ENCODE measurements at places on chromosomes 5 and 9.

- DNase-seq = no peak
Observed at GRCh38 chr5:61536922-61537321, 204.9 kb downstream of the ZSWIM6 start.

DNA sequence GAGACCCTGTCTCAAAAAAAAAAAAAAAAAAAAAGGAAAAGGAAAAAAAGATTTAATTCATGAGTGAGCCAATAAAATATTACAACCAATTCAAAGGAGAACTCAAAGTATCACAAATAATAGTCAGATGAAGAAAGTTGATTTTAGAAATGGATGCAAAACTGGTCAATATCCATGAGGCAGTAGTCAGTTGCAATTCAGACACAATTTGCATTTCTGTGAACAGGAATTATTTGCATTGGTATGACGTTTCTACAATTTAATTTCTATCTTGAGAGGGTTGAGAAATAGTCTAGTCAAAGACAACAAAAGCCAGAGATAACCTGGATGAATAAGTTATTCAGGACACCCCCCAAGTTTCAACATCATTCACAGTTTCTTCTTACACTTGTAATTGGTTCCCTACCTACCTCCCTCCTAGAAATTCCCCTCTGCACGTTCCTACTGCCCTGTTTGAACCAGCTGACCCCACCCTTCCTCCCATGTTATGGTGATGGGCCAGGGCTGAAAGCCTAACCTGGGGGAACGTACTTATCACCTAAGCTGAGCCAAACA, 28.6 kb upstream of the CDKN2AIPNL start:
- no peak for DNase-seq

DNA sequence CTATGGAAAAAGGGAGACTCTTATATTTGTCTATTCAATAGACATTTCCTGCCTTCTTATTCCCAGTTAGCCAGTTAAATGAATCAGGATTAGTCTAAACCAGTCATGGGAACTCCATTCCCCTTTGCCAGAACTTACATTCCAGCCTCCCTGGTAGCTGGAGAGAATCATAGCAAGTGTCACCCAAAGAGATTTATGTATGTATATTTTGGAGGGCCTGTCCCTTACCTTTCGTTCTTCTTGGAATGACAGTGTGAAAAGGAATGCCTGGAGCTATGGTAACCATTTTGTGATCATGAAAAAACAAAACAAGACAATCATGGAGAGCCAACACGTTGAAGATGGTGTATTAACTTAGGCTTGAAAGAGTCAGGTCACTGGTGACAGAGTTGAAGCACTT, 627.7 kb downstream of the CCDC171 start:
- DNase-seq = no peak

- no peak for DNase-seq
Observed at GRCh38 chr5:100616981-100617380, 81.8 kb downstream of the FAM174A start.

DNA sequence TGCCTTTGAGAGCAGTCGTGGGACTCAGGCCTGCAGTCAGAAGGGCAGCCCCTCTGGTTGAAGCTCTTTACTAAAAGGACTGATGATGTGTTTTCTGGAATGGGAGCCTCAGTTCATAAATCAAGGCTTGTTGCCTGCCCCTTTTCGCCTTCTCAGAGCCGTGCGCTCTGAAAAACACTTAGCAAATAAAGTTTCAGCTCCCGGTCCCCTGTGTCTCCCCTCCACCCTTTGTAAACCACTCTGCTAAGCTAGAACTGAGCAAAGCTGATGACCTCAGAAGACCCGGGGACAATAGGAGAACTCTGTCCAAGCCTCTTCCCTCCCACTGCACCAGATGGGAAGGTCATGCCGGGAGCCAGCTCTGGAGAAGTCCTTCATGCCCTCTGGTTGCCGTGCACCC, 39.3 kb upstream of the ADRA1B start:
- no peak for DNase-seq

DNA sequence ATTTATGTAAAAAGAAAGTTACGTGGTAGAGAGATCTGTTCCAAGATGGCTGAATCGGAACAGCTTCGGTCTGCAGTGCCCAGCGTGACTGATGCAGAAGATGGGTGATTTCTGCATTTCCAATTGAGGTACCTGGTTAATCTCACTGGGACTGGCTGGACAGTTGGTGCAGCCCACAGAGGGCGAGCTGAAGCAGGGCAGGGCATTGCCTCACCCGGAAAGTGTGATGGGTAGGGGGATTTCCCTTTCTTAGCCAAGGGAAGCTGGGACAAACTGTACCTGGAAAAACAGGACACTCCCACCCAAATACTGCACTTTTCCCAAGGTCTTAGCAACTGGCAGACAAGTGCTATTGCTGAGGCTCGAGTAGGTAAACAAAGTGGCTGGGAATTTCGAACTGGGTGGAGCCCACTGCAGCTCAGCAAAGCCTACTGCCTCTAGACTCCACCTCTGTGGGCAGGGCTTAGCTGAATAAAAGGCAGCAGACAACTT, 13.1 kb upstream of the HSD17B4 start:
- DNase-seq = peak; percentile 60

DNA sequence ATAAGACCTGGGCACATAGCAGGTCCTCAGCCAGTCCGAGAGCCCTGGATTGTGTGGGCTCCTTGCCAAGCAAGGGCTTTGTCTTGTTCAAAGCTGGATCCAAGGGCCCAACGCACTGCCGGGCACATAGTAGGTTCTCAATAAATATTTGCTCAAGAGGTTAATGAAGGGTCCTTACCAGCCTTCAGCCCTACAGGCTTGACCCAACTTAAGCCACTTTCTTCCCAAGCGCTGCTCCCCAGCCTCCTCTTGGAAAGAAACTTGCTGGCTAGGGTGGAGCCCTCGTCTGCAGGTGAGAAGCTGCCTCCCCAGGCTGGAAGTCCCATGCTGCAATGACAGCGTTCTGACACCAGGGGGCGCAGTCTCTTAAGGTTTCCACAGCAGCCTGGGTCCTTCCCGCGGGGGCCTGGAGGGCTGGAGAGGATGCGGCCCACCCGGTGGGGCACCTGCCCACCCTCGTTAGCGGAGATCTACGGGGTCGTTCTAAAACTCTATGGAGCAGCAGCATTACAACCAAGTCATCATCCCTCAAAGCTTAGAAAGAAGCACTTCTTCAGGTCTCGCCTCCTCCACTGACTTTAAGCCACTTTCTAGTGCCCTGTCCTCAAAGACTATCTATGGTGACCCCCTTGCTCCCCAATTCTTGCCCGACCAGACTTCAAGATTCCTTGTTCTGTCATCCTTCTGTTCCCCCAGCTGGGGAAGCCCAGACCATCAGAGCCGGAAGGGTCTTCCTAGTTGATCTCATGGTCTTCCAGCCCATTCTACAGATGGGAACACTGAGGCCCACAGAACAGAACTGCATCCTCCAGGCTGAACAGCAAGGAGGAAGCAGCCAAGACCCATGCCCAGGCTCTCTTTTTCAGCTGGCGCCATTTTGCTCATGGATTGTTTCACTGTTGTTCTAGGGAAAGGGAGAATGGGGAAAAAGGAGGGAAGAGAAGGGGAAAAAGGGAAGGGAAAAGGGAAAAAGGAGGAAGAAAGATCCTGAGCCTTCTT, 115.4 kb downstream of the LHX2 start:
- peak; percentile 86 for DNase-seq

DNA sequence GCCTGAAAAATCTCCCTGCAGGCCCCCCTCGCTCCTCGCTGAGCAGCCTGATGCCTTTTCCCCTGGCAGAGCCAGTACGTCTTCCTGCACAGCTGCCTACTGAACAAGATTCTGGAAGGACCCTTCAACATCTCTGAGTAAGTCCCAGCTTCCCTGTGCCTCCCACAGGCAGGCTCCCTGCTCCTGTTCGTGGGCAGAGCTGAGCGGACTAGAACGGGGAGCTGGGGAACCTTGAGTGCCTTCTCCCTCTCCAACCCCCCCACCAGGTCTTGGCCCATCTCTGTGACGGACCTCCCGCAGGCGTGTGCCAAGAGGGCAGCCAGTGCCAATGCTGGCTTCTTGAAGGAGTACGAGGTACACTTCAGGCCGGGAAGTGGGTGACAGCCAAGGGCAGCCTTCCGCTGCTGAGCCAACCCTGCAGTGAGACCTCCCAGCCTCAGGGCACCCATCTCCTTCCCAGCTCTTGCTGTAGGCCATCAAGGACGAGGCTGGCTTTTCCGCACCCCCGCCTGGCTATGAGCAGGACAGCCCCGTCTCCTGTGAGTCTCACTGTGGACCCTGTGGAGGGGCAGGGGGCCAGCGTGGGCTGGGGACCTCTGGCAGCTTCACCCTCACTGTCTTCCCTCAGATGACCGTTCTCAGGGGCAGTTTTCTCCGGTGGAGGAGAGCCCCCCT, 21.1 kb upstream of the SPTLC1 start:
- DNase-seq = no peak

GRCh38 chr9:115743709-115744605, 409.6 kb upstream of the PAPPA start:
- no peak for DNase-seq

GRCh38 chr5:138305797-138306196, 25.8 kb downstream of the CDC25C start:
- peak; percentile 16 for DNase-seq

GRCh38 chr9:4362281-4362680, 62.4 kb upstream of the GLIS3 start:
- no peak for DNase-seq

- DNase-seq = no peak
Observed at GRCh38 chr9:1458503-1458902, 408.3 kb downstream of the DMRT2 start.

GRCh38 chr9:21502586-21502985, 20.5 kb upstream of the IFNE start:
- no peak for DNase-seq

DNA sequence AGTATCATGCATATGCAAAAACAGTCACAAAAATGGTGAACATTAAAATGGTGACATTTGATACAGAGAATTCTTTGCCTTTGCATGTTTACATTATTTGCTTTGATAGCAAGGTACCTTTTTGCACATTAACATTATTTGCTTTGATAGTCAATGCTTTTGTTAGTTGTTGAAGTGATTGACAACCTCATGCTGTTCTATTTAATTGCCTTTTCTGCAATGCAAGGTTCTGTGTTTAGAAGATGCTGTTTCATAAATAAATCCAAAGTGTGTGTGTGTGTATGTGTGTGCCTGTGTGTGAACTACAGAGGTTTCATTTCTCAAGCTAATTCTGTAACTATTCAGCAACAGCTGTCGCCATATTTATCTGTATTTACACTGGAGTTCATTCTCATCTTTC, 668.7 kb downstream of the NR2F1-AS1 start:
- no peak for DNase-seq

GRCh38 chr5:97618721-97619120, 435.7 kb upstream of the RIOK2 start:
- DNase-seq = no peak

GRCh38 chr9:134039386-134040175, 14.3 kb downstream of the BRD3OS start:
- no peak for DNase-seq

GRCh38 chr9:3296536-3296935, 229.3 kb downstream of the RFX3 start:
- DNase-seq = no peak

DNA sequence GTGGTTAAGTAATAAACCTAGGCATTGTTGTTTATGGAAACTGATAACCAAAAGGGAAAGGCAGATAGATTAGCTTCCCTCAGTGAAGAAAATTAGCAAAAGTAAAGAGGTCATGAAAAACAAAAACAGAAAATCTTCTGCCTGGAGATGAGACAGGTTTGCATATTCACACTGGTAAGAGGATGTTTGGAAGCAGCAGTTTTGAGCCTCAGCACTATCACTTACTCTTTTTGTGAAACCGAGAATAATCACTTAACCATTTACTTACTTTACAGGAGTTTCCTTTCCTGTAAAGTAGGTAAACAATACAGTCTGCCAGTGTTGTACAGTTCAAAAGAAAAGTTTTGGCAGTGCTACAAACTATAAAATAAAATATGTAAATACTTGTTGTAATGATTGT, 35.5 kb upstream of the EMB start:
- no peak for DNase-seq

GRCh38 chr5:52831786-52832511, 44.2 kb downstream of the ITGA1 start:
- DNase-seq = no peak

GRCh38 chr9:93898502-93899426, 56.4 kb downstream of the BARX1 start:
- no peak for DNase-seq

- no peak for DNase-seq
Observed at GRCh38 chr9:17401858-17402257, 177.0 kb upstream of the SH3GL2 start.

DNA sequence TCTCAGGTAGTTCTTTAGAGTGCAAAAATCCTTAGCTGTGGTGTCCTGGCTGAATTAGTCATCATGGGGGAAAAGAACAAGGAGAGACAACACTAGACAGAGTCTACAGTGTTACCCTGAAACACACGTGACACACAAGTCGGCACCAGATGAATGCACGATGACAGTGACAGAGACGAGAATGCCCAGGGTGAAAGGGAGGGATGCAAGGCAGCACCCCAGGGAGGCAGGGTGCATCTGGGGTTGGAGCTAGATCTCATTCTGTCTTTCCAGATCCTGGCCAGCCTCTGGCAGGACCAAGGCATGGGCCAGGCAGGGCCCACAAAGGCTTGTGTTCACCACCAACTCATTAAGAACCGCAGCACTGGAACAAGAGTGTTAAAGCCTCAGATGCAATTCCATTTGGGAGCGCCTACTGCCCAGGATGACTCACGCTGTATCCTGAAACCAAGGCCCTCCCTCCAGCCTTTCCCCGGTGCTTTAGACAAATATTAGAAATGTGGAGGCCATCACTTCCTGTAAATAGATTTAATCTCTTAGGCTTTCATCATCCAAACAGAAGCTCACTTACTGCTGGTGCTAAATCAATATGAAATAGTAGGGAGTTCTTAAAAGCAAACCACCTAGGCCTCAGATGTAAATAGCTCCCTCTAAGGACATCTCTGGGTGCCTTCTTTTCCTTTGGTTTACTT, 56.1 kb downstream of the IRX2 start:
- no peak for DNase-seq

DNA sequence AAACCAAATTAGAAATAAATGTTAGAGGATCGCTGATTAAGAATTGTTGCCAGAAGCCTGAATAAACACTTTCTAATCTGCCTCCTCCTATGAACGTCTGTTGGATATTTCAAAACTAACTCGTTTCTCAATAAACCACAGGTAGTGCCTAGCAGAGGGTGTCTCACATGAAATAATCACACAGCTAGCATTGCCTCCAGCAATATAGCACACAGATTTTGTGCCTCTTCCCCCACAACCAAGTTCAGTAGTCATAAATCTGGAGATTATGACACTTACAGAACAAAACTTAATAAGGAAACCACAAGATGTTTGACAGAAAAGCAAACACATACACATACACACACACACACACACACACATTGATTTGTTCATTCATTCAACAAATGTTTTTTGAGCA, 173.2 kb upstream of the CDH10 start:
- DNase-seq = no peak

GRCh38 chr9:13943176-13943575, 370.8 kb downstream of the NFIB start:
- DNase-seq = no peak

GRCh38 chr5:116922532-116922931, 347.9 kb upstream of the SEMA6A start:
- DNase-seq = no peak

- DNase-seq = peak; percentile 72
Observed at GRCh38 chr9:134175291-134175807, 11.0 kb upstream of the RNU6ATAC start.

Data from HAP-1 (cell line).